Nasal cavity respiratory epithelium epithelial cell of viscerocranial mucosa (primary cell): ENCODE measurements at places on chromosomes 5 and 9. TPM values are rescaled to one million over a fixed set of nuclear protein-coding genes. Genes with fewer than 3 reads are reported as not detected.

The FAM221B gene
- total RNA-seq: not detected in 2 replicates

The CYLC2 gene
- not detected in 2 replicates for total RNA-seq

The C1QTNF2 gene
- total RNA-seq: 0.07 TPM in 1 of 2 replicates, not detected in the other

The C9orf40 gene
- 6.2 and 6.3 TPM in 2 replicates for total RNA-seq

The DIRAS2 gene
- 0.07 TPM in 1 of 2 replicates, not detected in the other for total RNA-seq

The MSX2 gene
- total RNA-seq: 0.21 and 1.7 TPM in 2 replicates

The FEM1C gene
- 19.8 and 24.2 TPM in 2 replicates for total RNA-seq

The ALDH1A1 gene
- total RNA-seq: 0.34 and 32.2 TPM in 2 replicates

The QRFP gene
- total RNA-seq: not detected in 2 replicates

The ZNF300 gene
- total RNA-seq: 5.5 and 6.3 TPM in 2 replicates

The BARHL1 gene
- not detected in 2 replicates for total RNA-seq

The TAL2 gene
- not detected in 2 replicates for total RNA-seq

The CHD1 gene
- 103 TPM in 2 replicates for total RNA-seq

The CCDC180 gene
- total RNA-seq: under 0.01 TPM in 2 replicates

The HNRNPA0 gene
- 16.6 and 16.7 TPM in 2 replicates for total RNA-seq

The NTNG2 gene
- not detected in 2 replicates for total RNA-seq

The COL23A1 gene
- total RNA-seq: under 0.01 and 1.2 TPM in 2 replicates

The ZMYND19 gene
- total RNA-seq: 27.5 and 40.3 TPM in 2 replicates

The RPL7A gene
- total RNA-seq: 1,202 and 2,134 TPM in 2 replicates

The GABRB2 gene
- total RNA-seq: not detected in 2 replicates
